ENCODE measurements at places on chromosomes 1 and 21.

DNA sequence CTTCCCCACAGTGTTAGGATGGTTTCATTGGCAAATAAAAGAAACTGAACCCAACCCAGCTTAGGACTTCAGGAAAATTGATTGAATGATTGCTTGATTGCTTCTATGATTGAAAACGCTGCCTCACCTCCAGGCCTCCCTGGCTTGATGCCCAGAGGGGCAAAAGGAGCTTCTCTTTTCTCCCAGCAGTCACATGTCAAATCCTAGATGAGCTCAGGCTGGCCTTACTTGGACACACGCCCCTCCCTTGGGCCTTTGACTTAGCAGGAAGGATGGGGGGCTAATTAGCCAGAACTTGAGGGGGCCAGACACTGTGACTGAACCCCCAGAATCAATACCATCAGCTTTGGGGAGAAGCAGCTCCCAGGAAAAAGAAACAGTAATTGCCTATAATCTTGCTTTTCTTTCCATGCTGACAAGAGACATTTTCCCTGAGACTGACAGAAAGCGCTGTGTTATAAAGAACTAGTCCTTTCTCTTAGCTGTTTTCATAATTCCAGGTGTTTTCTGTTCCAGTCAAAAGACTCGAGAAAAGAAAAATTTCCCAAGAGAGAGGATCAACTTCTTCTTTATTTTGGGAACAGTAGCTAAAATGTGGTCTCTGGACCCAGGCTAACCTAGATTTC lies 50.8 kb upstream of the ATP5PO start:
- no peak for DNase-seq

GRCh38 chr1:1255078-1255477 lies 8.6 kb upstream of the C1QTNF12 start:
- no peak for DNase-seq

DNA sequence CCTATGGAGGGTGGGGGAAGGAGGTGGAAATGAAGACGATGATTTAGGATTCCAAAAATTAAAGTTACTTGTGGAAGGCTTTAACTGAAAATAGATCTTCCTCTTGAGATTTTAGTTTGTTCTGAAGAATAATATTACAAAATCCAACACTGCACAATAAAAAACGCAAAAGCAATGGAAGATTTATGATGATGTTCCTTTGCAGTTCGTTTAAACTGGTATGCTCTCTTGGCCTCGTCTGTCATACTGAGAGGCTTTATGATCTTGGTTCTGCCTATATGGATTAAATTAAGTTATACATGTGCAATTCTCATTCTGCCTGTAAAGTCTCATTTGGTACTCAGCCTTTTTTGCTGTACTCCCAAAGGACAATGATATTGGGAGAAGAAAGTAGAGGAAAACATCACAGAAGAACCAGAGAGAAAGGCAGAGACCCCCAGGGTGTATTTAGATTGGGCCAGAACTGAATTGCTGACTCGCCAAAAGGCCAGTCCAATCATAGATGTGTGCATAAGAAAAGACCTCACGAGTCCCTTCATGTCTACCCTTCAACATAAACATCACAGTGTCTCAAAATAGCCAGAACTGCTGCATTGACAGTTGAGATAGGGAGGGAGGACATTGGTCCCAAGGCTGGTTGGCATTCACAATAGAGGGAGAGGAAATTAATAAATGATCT lies 188.6 kb downstream of the GREM2 start:
- DNase-seq, result no peak

GRCh38 chr1:26726784-26727183 lies 31.0 kb downstream of the ARID1A start:
- DNase-seq, result no peak

- DNase-seq, result no peak
Measured at GRCh38 chr1:181541947-181542346, 58.6 kb downstream of the CACNA1E start.

- no peak for DNase-seq
Measured at GRCh38 chr1:220038640-220039039, 7.7 kb downstream of the EPRS1 start.

DNA sequence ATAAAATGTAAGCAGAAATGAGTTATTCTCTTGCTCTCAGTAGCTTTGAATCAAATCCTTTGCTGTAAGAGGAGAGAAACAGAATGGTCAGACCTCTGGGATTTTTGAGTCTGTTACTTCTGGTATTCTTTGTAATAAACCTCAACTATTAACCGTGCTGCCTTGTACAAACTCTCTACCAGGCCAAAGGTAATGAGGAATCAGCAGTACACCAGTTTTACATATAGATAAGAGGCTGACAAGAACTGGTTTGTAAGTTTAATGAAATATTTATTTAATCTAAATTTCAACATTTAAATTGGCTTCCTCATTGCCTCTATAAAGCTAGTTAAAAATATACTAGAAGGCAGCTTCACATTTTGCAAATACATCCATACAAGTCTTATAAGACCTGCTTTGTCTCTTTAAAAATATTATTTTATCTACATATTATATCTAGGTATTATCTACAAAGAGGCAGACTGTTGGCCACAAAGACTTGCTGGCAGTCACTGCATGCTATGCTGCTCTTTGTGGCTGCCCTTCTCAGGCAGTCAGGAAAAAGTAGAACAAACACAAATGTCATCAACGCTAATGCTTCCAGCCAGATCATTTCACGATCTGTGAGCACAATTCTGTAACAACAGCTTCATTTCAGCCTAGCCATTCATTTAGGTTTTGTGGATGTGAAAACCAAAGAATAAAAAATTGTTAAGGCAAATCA lies 173.0 kb downstream of the GABPA start:
- no peak for DNase-seq

GRCh38 chr1:222084996-222085395 lies 343.1 kb upstream of the DUSP10 start:
- no peak for DNase-seq

DNA sequence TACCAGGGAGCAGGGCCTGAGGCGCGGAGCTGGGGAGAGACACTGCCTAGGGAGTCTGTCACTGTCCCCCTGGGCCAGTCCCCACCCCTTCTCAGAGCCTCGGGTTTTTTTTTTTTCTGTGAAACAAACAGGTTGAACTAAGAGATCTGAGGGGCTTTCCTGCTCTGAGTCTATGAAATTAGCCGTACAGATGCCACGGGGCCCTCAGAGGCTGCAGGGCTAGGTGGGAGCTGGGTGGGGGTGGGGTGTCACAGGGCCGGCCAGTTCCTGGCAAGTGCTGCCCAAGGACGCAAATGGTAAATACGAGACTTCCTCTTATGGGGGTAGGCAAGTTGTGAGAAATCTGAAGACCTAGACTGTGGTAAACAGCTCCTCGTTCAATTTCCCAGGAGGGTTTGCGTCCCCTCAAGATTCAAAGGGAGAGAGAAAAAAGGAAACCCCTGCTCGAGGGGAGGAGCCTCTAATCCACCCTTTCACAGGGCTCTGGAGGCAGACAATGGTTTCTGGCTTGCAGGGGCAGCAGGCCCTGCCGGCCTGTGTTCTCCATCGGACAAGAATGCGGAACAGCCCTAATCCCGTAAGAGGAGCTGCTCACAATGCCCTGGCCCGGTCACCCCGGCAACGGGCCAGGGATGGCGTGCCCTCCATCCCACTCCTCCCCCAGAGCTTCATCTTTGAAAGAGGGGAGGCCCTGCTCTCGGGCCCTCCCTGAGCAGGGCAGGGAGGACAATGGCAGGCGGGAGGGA lies 7.8 kb downstream of the NUAK2 start:
- DNase-seq, result no peak

DNA sequence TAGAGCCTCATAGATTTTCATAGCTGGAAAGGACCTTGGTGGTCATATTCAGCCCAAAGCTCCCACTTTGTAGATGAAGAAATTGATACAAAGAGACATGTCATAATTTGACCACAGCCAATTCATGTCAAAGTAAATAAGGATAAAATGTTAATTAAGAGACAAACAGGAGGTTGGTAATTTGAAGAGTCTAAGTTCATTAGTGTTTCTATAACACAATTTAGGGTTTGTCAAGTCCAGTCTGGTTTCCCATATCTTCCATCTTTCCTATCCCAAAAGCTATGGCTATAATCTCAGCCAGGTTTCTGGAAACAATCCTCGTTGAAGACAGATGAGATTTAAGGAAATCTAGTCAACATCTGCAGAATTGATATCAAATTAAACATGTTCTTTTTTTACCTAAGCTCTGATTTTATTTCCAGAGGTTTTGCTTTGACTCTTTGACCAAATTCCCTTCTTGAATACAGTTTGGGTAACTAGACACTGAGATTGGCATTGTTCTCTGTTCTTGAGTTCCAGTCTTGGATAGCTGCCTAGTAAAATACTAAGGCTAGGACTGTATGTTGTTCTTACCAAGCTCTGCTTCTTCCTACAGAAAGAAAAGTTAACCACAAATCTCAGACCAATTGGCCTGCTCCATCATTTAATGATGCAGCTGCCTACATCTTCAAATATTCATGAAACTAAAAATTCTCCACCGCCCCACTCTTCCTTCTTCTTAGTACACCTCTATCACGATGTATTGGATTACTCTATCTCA lies 62.0 kb downstream of the SLC44A5 start:
- DNase-seq, result no peak

GRCh38 chr1:53087332-53088285 lies 25.6 kb downstream of the PODN start:
- DNase-seq, result no peak

- no peak for DNase-seq
Measured at GRCh38 chr1:148308832-148309458, 156.9 kb upstream of the NBPF11 start.

GRCh38 chr1:236741753-236742152 lies 53.3 kb upstream of the MTR start:
- DNase-seq, result no peak

- DNase-seq, result no peak
Measured at GRCh38 chr1:18939398-18940302, 16.8 kb downstream of the IFFO2 start.

DNA sequence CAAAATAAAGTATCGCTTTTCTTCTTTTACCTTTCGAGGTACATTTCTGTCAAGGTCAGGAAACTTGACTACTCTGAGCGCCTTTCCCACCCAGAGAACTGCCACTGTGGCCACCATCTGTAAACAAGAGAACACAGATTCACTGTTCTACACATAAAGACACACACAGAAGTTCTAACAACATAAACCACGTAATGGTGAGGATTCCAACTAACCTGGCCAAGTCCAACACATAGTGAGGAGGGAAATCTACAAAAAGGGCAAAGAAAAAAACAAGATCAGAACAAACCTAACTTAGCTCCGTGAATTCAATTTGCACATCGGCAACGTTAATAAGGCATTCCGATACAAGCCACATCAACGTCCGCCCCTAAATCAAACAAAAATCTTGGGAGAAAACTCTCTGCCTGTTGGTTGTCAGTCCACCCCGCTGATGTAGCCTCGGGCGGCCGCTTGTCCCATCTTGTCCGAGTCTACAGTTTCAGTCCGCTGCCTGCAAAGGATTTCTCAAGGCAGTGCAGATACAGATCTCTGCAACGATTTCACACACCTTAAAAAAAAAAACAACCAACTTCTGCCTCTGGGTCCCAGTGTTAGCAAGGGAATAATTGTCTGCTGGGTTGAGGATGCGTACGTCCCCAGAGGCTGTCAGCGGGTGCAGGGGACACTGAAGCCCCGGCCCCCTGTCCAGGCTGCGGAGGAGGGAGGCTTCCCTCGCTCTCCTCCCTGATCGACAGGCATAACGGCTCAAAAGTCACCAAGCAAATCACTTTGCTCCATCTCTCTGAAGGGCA lies 1.0 kb downstream of the SLC35D1 start:
- DNase-seq, result peak; percentile 2

DNA sequence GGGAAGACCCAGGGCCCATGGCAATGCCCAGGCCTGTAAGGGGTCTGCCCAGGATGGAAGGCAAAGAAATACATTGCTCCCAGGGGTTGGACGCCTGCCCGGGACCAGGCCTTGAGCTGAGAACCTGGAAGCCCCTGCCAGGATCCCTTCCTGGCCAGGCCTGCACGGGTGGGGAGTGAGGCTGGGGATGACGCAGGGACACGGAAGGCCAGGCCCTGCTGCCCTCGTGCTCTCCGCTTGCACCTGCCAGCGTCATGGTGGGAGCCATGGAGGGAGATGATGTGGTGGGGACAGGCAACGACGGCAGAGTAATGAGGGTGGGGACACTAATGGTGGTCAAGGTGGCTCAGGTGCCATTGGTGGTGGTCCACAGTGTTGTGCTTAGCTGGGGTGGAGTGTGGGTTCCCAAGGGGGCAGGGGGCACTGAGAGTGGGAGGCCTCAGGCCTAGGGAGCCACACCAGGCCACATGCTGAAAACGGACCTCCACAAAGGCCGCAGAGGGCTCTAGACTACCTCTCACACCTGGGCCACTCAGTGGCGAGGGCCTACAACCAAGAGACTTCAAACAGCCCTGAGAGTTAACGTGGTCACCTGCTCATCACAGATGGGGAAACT lies 4.3 kb downstream of the HES3 start:
- DNase-seq, result no peak

- no peak for DNase-seq
Measured at GRCh38 chr1:247218121-247218651, 37.7 kb upstream of the VN1R5 start.

GRCh38 chr1:178953034-178953433 lies 72.7 kb upstream of the FAM20B start:
- DNase-seq, result no peak

DNA sequence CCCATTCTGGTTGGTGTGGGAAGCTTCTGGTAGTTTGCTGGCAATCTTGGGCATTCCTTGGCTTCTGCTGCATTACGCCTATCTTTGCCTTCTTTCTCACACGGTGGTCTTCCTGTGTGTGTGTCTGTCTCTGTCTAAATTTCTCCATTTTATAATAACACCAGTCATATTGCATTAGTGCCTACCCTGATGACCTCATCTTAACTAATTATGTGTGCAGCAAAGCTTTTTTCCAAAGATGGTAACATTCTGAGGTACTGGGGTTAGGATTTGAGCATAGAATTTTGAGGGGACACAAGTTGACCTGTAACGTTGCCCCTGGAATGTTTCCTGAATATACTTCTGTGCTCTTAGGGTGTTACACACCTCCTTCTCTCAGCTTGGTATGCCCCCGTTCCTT lies 77.1 kb downstream of the DYRK1A start:
- DNase-seq, result no peak

- DNase-seq, result no peak
Measured at GRCh38 chr1:183889095-183889494, 84.2 kb downstream of the RGL1 start.
